NCI-H345 (cell line): ENCODE measurements at places on chromosomes 12 and 14.

- no peak for DNase-seq
Measured at GRCh38 chr12:68501226-68501625, 109.5 kb upstream of the RAP1B start.

DNA sequence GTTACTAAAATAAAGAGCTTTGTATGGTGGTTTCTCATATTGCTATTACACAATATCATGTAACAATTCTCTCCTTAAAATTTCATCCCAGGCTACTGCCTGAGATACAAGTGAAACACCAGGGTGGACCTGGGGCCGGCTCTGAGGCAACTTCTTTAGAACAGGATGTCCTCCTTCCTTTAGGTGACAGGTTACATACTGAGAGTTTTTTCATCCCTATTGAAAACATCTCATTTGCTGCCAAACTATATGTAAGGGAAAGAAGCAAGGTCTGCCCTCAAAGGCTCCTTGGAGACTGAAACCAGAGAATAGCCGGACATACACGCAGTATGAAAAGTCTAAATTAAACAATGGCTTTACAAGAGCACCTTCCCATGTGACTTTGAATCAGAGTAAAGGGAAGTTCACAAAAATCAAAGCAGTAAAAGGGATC is 139.9 kb downstream of the DUSP6 start:
- DNase-seq = no peak

DNA sequence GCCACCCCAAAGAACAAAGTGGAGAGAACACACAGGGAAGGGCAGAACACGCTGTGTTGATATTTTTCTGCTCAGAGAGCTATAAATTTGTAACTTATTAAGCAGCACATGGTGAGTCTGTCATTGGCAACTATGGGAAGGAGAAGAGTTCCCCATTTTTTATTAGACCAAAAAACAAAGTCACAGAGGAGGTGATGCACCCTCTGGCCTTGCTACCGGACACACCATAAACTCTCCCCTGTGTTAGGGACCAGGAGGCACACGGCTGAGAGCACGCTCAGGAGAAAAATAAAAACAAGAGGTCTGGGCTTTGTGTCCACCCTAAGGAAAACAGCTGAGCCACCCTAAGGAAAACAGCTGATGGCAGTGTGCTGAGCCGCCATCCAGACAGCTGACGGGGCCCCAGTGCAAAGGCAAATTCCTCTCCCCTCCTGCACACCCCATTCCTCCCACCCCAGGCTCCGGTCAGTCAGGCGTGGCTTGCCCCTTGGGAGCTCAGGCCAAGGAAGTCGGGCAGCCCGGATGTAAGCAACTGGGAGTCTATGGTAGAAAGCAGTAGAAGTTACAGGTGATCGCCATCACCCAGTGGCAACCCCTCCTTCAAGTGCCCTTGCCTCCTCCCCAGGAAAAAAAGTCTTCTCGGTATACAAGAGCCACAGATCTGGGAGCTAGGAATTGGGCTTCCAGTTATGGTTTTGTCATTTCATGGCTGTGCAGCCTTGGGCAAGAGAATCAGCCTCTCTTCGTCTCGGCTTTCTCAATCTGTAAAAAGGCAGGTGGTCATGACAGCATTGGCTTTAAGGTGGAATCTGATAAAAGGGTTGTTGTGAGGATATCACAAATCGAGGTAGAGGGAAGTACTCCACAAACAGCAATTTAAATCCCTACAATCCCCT is 2.4 kb downstream of the PXN start:
- no peak for DNase-seq

DNA sequence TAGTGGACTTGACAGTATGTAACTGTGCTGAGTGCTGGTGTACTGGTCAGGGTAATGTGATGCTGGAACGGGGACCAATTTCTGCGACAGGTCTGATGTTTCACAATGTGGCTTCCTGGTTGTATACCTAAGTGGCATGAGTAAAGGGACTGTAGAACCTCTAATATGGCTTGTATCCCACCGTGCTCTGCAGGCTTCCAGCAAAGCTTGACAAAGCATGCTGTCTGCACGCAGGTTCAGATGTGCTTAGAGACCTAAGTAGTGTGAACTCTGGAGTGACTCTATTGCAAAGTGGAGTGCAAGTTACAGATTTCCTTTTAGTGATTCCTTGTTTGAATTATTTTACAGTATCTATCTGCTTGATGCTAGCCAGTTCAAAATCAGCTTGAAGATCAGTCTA is 415.8 kb upstream of the NOVA1 start:
- no peak for DNase-seq

GRCh38 chr12:2805143-2805520 is 7.3 kb upstream of the ITFG2 start:
- DNase-seq = no peak

DNA sequence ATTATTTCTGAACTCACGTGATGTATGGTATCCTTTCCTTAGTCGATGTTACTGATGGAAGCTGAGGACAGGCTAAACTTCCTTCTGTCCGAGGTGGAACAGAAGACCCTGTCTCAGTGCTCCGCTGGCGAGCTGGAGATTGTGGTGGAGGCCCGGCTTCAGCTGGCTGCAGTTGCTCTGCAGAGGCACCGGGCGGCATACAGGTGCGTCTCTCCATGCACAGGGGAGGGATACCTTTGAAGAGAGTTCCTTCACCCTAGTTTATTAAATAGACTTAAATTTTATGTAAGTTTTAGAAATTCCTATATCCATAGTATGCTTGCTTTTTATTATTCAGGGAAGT is 186.7 kb upstream of the NEDD1 start:
- peak; percentile 48 for DNase-seq

DNA sequence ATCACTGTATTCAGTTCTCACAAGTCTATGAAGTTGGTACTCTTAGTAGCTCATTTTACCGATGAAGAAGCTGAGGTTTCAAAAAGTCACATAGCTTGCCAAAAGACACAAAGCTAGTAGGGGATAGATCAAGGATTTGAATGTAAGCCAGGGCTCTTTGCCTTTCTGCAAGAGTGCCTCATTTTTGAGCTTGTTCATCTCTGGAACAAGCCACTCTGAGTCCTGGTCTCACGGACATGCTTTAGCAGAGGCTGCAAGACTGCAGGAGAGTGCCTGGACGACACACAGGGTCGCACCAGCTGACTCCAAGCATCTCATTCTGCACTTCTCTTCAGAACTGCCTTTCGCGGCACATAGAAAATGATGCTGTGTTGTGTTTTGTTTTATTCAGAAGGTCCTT is 3.7 kb downstream of the NUAK1 start:
- DNase-seq = no peak

DNA sequence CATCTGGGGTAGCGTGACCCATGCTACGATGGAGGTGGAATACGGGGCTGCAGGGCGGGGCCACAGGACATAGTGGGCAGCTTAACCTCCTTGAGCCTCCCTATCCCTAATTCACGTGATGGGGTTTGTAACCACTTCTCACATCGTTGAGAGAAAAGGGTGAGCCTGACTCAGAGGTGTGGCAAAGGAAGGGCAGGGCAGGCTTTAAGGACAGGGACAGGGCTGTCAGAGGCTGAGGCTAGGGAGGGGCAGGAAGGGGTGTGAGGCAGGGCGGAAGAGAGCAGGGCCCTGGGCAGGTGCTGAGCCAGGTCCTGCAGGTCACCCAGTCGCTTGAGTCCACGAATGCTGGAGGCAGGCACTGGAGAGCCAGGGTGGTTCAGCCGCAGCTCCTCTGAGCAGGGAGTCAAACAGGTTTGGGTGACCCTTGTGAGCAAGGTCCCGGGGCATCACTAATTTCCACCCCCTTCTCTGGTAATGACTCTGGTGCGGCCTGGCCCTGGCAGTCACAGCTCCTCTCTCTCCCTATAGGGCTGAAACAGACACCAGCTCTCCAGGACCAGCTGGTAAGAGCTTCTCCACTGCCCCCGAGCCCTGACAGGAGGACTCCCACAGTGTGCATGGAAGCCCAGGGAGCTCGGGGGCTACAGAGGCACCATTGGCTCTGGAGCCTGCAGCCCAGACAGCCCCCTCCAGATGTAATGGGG is 7.5 kb upstream of the AQP2 start:
- no peak for DNase-seq

DNA sequence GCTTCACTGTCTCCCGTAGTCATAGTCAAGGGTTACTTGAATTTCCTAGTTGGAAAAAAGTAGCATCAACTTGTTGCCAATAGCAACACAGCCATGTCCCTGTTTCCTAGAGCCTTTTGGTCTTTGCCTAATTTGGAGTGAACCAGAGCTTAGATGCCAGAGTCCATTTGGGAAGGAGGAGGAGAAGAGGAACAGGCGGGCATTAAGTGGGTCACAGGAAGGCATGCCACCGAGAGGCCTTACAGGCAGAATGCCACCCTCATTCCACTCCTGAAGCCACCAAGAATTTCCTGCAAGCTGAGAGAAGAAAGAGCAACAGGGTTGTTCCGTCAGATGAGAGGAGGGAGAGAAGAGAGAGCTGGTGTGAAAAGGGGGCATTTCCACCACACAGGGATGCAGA is 339.5 kb downstream of the DPF3 start:
- DNase-seq = no peak

- no peak for DNase-seq
Measured at GRCh38 chr12:54658306-54659264, 10.4 kb upstream of the DCD start.

GRCh38 chr12:19687371-19687770 is 248.1 kb downstream of the AEBP2 start:
- DNase-seq = no peak

DNA sequence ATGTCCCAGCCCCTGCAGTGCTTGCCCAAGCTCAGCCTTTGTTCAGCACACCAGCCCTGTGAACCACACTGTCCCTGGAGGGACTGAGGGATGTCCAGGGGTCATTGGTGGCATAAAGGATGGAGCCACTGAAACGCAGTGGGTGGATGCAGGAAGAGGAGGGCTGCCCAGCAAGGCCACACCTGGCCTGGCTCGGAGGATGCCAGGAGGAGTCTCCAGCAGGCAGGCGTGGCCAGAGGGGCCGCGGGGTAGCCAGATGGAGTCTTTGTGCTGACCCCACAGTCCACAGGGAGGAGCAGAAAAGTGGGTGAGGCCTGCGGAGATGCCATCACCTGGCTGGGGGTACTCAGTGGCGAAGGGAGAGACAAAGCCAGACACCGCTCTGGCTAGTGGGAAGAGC is 108.5 kb upstream of the C14orf180 start:
- no peak for DNase-seq
